ENCODE measurements at places on chromosomes 12 and 14. TPM values are rescaled to one million over a fixed set of nuclear protein-coding genes. Genes with fewer than 3 reads are reported as not detected.

HRK gene
- 0.76 TPM for total RNA-seq

TAS2R9 gene
- not detected for total RNA-seq

SMCO2 gene
- total RNA-seq, result 0.10 TPM

FOXN4 gene
- total RNA-seq, result 0.06 TPM

RFLNA gene
- 0.06 TPM for total RNA-seq

ASPG gene
- total RNA-seq, result 0.06 TPM

TGFB3 gene
- 0.88 TPM for total RNA-seq

SIX6 gene
- not detected for total RNA-seq

COX8C gene
- total RNA-seq, result not detected

PLA2G1B gene
- 0.24 TPM for total RNA-seq

EP400 gene
- total RNA-seq, result 25.8 TPM

SVOP gene
- not detected for total RNA-seq

KRT83 gene
- 6.5 TPM for total RNA-seq

PTPN21 gene
- 8.7 TPM for total RNA-seq

LMNTD1 gene
- total RNA-seq, result not detected

NTS gene
- 57.2 TPM for total RNA-seq

ORMDL2 gene
- 98.2 TPM for total RNA-seq

AMIGO2 gene
- 140 TPM for total RNA-seq

MAP3K9 gene
- 3.8 TPM for total RNA-seq

ZDHHC22 gene
- total RNA-seq, result 0.46 TPM

CELA1 gene
- not detected for total RNA-seq

GPR84 gene
- total RNA-seq, result not detected

RAD9B gene
- 0.17 TPM for total RNA-seq

CACNB3 gene
- total RNA-seq, result 39.7 TPM

BATF gene
- total RNA-seq, result not detected

SLC10A1 gene
- not detected for total RNA-seq

CBLN3 gene
- total RNA-seq, result 1.4 TPM

VDR gene
- total RNA-seq, result 2.6 TPM

KRT74 gene
- not detected for total RNA-seq

SIX4 gene
- total RNA-seq, result 2.7 TPM

DLK1 gene
- 0.38 TPM for total RNA-seq

KIF5A gene
- 0.29 TPM for total RNA-seq

EEA1 gene
- total RNA-seq, result 6.8 TPM

TAS2R14 gene
- total RNA-seq, result 0.78 TPM

LIN7A gene
- 0.33 TPM for total RNA-seq

CLEC4D gene
- total RNA-seq, result not detected

HHIPL1 gene
- total RNA-seq, result 0.34 TPM

EPYC gene
- total RNA-seq, result not detected

RASSF9 gene
- total RNA-seq, result 0.67 TPM

TOGARAM1 gene
- total RNA-seq, result 10.2 TPM

IL22 gene
- not detected for total RNA-seq

TRIAP1 gene
- total RNA-seq, result 74.1 TPM

TMEM30B gene
- 0.27 TPM for total RNA-seq

ZCCHC8 gene
- 25.4 TPM for total RNA-seq

GPR65 gene
- total RNA-seq, result not detected

NANOG gene
- total RNA-seq, result not detected

RILPL2 gene
- total RNA-seq, result 1.4 TPM

BCAT1 gene
- total RNA-seq, result 8.8 TPM

PRPH gene
- total RNA-seq, result 1.6 TPM

SSPN gene
- 0.55 TPM for total RNA-seq

LGMN gene
- 60.2 TPM for total RNA-seq

CD27 gene
- total RNA-seq, result not detected

MLEC gene
- 102 TPM for total RNA-seq
